ENCODE measurements at places on chromosomes 1 and 21. TPM values are rescaled to one million over a fixed set of nuclear protein-coding genes. Genes with fewer than 3 reads are reported as not detected.
A peak's percentile ranks its signal among the peaks of the same experiment; 100 is the strongest.

DNA sequence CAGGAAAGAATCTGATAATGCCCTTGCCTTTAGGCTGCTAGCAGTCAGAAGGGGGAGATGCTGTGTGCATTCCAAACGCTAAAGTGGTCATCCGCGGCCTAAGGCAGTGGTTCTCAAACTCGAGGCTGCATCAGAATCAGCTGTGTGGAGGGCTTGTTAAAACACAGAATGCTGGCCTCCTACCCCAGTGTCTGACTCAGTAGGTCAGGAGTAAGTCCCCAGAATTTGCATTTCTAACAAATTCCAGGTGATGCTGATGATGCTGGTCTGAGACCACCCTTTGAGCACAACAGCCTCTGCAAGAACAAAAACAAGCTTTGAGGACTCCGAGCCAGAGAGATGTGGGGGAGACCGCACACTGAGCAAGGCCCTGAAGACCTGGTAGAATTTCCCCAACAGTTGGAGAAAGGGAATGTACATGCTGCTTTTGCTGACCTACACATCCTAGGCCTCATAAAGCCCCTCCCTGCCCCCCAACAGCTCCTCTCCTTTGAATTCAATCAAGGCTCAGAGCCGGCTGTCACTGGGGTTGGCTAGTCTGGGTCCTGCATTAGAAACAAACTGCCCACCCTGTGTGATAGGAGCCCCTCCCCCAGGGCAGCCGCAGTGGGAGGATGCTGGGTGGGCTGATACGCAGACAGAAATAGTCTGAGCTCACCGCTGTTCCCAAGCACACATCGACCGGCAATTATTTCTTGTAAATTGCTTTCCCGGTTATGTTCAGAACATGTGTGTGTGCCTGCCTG lies 27.1 kb downstream of the SHISAL2A start:
- no peak for DNase-seq

DNA sequence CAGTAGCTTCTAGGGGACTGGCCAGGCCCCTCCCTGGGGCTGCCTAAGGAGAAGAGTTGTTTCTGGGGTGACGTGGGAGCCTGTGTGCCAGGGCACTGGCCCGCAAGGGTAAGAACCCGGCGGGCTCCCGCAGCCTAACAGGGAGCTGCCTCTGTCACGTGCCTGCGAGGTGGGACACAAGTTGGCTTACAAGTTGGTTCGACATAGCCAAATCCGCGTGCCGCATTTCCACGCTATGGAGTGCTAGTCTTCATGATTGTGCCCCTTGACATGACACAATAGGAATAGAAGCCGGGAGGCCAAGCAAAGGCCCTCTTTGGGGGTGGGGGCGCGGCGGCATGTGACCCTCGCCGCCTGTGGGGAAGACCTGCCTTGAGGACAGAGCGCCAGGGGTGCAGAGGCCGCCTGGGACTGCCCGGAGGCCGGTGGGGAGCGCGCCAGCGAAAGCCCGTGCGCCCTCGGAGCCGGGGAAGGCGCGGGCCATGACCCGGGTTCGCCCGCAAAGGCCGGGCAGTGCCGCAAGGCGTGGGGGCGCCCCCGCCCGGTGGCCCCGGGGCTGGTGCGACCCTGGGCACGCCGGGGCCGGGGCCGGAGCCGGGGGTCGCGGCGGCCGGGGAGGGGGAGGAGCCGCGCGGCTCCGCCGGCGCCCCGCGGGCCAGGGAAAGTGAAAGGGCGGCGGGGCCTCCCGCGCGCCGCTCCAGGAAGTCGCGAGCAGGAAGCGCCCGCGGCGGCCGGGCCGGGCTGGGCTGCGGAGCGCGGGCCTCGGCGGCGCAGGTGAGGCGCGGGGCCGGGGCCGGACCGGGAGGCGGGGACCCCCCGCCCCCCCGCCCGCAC lies at the start of gene SLC37A1:
Gene SLC37A1, plus strand, starts transcription at position 702 of the 834 bp plus-strand sequence. CDS start 4,603 bp downstream, outside the sequence.
- peak; percentile 35 for DNase-seq

GRCh38 chr1:81543764-81544163 lies 257.0 kb upstream of the ADGRL2 start:
- DNase-seq, result no peak

Gene GUCA2B
- total RNA-seq, result not detected

DNA sequence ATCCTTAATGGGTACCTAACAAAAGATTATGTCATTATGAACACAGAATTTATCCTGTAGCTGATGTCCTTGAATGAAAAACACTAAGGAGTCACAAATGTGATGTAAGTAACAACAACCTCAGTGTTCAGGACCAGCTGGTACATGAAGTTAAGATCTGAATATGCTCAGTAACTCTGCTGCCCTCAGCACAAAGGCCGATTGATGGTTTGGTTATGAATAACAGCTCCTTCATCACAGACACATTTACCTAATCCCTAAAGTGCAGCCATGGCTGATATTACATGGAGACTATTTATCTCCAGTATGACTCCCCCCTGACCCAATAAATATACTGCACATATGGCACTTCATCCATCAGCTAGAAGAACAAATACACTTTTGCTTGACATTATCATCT lies 75.2 kb downstream of the PLPPR5 start:
- no peak for DNase-seq

GRCh38 chr1:82125119-82125518 lies 324.4 kb downstream of the ADGRL2 start:
- no peak for DNase-seq

Gene ALPL
- total RNA-seq, result 0.93 TPM

Gene TTC34
- total RNA-seq, result 1.3 TPM

GRCh38 chr1:12477936-12478611 lies 139.9 kb downstream of the DHRS3 start:
- peak; percentile 91 for DNase-seq

- no peak for DNase-seq
Measured at GRCh38 chr1:26475989-26476388, 3.7 kb downstream of the HMGN2 start.

DNA sequence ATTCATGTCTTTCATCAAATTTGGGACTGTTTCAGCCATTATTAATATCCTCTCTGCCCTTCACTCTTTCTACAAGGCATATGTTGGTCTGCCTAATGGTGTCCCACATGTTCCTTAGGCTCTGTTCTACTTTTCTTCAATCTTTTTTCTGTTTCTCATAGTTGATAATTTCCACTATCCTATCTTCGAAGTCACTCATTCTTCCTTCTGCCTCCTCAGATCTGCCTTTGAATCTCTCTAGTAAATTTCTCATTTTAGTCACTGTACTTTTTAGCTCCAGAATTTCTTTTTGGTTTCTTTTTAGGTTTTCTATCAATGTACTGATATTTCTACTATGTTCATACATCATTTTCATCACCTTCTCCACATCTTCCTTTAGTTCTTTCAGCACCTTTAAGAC lies 20.0 kb upstream of the NIBAN1 start:
- DNase-seq, result no peak

Gene JMJD4
- 40.0 TPM for total RNA-seq

- DNase-seq, result no peak
Measured at GRCh38 chr1:97138515-97139032, 417.0 kb downstream of the PTBP2 start.

Gene SLC2A5
- total RNA-seq, result not detected

- no peak for DNase-seq
Measured at GRCh38 chr1:35886577-35887431, 3.8 kb downstream of the AGO1 start.

DNA sequence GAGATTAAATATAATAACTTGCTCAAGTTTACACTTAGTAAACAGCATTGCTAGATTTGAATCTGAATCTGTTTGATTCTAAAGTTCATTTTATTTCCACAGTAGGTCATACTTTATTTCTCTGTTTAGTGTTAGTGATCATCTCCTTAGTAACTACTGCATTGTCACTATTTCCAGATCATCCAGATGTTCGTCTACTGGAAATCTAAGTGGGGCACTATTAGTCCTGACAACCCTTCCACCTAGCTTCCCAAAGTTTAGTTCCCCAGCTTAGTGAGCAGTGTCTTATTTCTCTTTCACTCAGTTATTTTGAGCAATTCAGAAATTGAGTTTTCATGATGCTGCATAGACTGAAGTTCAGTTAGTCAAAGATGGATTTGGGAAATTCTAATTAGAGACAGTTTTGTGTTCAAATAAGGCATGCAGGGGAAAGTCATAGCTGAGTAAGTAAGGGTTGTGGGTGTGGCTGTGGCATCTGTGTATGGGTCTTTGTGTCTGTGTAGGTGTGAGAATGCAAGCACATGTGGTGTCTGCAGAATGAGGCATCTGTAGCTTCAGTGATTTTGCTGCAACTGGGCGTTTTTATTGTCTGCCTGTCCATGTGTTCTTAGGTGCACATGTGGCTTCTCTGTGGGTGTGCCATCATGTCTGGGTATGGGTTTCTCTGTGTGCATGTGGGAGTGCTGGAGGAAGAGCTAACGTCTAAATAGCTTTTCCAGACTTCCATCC lies 107.3 kb downstream of the NTMT2 start:
- DNase-seq, result no peak

DNA sequence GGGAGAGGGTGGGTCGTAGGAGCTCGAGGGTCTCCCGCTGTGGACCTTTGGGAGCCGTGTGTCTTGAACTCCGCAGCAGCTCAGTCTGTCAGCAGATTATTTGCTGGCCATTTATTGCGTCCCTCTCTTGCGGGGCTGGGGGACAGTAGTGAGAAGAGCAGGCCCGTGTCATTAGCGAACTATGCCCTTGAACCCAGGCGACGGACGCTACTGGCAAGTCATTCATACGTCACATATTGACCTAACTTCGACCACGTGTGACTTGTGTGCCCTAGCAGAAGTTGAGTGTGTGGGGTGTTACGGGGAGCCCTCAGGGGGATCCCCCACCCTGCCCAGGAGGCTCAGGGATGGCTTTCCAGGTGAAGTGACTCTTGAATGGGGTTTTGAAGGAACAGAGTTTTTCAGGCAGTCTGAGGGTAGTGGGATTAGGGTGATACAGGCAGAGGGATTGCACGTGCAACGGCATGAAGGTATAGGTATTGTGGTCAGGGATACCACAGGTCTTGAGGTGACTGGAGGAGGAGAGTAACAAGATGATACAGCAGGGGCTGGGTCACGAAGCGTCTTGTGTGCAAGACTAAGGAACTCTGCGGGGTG lies 13.0 kb downstream of the RCC1 start:
- peak; percentile 35 for DNase-seq

All from Calu3 (cell line).